ENCODE measurements at places on chromosomes 16 and 17.

DNA sequence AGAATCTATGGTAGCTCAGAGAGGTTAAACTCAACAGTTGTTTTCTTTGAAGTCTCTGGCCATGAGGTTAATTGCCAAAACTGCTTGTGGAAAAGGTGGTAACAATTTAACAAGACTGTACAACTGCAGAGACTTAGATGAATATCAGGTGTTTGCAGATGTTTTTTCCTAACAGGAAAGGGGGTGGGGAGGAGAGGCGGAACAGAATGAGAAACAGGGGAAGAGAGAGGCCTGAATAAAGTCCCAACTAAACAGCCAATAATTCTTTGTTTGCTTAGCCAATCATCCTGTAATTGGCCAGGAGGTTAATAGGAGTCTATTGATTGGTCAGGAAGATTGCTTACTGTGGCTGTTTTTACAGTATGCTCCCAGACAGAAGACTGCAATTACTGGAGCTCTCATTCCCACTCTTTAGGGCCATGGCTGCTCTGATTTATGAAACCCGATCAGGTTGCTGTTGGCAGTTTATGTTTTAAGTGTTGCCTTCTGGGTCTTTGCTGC lies 249.7 kb upstream of the TBX2 start:
- DNase-seq = peak; percentile 78

- no peak for DNase-seq
Observed at GRCh38 chr16:28495098-28495793, 803 bp downstream of the APOBR start.

DNA sequence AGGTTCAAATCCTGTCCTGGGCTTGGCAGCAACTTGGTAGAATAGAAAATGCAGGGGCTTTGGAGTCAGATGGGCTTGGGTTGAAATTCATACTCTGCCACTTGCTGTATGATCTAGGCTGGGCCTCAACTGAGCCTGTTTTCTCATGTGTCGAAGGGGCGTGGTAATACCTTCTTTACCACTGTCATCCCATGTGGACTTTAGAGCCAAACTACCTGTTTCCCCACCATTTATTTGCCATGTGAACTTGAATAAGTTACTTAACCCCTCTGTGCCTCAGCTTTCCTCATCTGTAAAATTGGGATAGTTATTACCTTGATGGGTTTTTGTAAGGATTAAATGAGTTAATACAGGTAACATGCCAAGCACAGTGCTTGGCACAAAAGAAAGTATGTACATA lies 106.0 kb downstream of the COPRS start:
- no peak for DNase-seq

DNA sequence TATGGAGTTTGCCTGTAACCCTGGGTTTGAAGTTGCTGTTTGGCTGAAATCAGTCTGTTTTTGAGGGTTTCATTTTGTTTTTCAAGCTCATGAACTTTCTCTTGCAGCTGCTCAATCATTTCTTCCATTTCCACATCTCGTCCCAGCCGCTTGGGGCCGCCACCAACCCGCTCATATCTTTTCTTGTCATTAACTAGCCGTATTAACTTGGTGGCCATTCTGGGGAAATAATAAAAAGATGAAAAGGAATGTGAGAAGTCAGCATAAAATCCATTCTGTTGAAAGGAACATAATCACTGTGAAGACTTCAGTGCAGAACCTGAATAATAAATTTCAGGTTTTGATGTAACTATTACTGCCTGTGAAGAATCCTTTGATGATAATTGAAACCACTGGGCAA lies 11.5 kb downstream of the RPGRIP1L start:
- DNase-seq = no peak

GRCh38 chr16:74771656-74772315 lies 2.8 kb downstream of the FA2H start:
- no peak for DNase-seq

DNA sequence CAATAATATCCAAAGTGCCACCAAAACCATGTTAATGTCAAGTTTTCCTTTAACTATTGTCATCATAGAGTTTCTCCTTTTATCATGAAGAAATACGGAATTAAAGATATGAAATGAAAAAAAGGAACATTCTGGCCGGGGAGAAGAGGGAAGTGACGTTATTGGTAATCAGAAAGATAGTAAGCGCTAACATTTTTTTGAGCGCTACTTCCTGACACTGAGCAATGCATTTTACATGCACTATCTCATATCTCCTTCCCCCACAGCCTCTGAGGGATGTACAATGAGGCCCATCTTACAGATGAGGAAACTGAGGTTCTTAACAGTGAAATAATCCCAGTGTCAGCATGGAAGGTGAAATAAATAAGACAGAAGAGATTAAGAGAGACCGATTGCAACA lies 410.9 kb downstream of the SOX9 start:
- DNase-seq = no peak

DNA sequence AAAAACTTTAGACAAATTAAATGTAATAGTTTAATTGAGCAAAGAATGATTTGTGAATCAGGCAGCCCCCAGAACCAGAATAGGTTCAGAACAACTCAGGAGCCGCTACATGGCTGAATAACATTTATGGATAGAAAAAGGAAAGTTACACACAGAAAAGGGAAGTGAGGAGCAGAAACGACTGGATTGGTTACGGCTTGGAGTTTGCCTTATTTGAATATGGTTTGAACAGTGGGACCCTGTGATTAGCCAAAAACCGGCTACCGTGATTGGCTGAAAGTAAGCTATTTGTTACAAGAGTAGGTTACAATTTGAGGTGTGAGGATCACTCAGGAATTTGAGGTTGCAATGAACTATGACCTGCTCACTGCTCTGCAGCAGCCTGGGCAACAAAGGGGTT lies 1139.8 kb downstream of the CDH11 start:
- no peak for DNase-seq

GRCh38 chr16:71439523-71439922 lies 2.3 kb downstream of the TLE7 start:
- no peak for DNase-seq

GRCh38 chr17:80876950-80877728 lies 114.5 kb upstream of the CHMP6 start:
- DNase-seq = no peak

GRCh38 chr16:86337581-86338402 lies 172.5 kb upstream of the FOXF1 start:
- DNase-seq = no peak

GRCh38 chr17:35117984-35118383 lies 1.7 kb downstream of the RAD51D start:
- DNase-seq = no peak

- DNase-seq = no peak
Observed at GRCh38 chr16:68022278-68022727, 729 bp downstream of the DDX28 start.

DNA sequence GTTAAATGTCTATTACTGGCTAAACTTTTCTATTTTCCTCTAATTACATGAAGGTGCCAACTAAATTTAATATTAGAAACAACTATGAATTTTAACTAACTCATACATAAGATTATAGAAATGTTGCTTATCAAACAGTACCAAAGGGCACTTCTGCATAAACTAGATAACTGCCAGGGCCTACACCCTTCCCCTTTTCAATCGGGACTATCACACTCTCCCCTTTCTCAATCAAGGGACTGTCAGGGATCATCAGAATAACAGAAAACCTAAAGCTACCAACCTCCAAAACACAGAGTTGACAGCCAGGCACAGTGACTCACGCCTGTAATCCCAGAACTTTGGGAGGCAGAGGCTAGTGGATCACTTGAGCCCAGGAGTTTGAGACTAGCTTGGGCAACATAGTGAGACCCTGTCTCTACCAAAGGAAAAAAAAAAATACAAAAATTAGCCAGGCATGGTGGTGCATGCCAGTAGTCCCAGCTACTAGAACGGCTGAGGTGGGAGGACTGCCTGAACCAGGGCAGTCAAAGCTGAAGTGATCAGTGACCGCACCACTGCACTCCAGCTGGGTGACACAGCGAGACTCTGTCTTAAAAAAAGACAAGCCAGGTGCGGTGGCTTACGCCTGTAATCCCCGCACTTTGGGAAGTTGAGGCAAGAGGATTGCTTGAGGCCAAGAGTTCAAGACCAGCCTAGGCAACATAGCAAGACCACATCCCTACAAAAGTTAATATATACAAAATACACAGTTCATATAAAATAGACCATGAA lies 3.2 kb upstream of the PHLPP2 start:
- DNase-seq = no peak

DNA sequence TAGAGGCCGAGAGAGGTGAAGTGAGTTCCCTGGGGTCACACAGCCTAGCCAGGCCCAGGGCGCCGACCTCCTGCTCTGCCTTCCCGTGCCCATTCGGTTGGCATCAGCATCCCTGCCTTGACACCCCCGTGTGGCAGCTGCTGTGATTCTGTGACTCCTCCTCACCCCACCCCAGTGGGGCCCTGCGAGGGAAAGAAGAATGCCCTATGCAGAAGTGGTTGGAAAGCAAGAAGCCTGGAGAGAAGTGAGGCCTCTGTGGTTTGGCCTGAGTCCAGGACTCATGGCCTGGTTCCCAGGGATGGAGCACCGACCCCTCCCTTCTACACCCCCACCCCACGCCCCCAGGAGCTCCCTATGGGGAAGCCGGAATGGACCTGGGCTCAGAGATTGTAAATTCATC lies 296.2 kb downstream of the SEC14L1 start:
- peak; percentile 43 for DNase-seq
